ENCODE measurements at places on chromosomes 16 and 17. TPM values are rescaled to one million over a fixed set of nuclear protein-coding genes. Genes with fewer than 3 reads are reported as not detected.

DNAH3 gene
- total RNA-seq, result not detected

GRCh38 chr17:13537871-13538643, 63.7 kb downstream of the HS3ST3A1 start:
- H3K36me3 ChIP-seq, result no peaks in the 10 kb centered on the region
- H3K4me1 ChIP-seq, result no peaks in the 10 kb centered on the region
- no peaks in the 10 kb centered on the region for H3K27me3 ChIP-seq
- no peak overlapping the region for H3K4me3 ChIP-seq
- no peak for DNase-seq

GRCh38 chr16:60729051-60729450, 1307.2 kb downstream of the CDH8 start:
- no peaks in the 10 kb centered on the region for H3K4me1 ChIP-seq
- H3K36me3 ChIP-seq, result no peaks in the 10 kb centered on the region
- H3K27ac ChIP-seq, result no peak overlapping the region
- no peak for DNase-seq

- peaks cover 65% of the 10 kb centered on the region for H3K36me3 ChIP-seq
- no peak overlapping the region for H3K4me3 ChIP-seq
- H3K27me3 ChIP-seq, result no peaks in the 10 kb centered on the region
- no peak overlapping the region for H3K27ac ChIP-seq
- no peak for DNase-seq
Observed at GRCh38 chr17:45264430-45264829, 2.5 kb upstream of the SPATA32 start.

GRCh38 chr16:10558746-10559641, 21.4 kb downstream of the EMP2 start:
- peak overlapping the region; percentile 10 for H3K4me3 ChIP-seq
- peaks cover 71% of the 10 kb centered on the region for H3K4me1 ChIP-seq
- peak overlapping the region; percentile 83 for H3K27ac ChIP-seq
- DNase-seq, result peak; percentile 59

ATP2C2 gene
- not detected for total RNA-seq

ANKRD40CL gene
- total RNA-seq, result 2.8 TPM

DNA sequence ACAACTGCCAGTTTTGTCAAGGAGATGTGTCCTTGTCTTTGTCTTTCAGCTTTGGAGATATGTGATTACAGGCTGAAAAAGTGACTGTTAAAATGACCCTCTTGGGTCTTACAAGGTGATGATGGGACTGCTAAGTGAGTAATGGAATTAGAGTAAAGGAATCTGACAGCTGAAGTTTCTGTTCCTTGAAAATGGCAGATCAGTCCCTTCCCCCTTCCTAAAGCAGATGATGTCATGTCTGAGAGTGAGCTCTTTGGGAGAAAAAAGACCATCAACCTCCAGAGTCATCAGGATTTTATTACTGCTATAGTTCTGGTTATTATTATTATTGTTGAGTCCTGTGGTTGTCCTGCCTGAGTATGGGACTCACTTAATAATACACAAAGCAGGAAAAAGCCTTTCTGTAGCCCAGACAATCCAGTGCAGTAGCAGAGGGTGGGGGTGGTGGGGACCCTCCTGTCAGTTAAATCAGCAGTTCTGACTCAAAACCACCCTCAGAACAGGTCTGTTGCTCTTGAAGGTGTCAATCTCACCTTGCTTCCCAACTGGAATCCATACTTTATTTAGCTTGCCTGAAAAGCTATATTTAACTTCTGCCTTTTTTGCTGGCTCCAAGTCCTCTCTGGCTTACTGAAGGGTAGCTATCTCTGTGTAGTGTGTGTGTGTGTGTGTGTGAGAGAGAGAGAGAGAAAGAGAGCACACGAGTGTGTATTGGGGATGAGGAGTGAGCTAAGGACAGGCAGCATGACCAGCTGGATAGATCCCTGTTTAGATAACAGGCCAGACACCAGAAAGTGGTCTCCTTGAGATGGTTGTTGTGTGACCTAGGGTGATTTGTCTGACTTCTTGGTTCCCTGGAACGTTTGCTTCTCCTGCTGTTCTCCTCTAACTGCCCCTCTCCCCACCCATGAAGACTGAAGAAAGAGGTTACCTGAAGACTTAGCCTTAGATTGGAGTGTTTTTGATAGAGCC, 4.9 kb downstream of the HROB start:
- no peak overlapping the region for H3K27ac ChIP-seq
- peaks cover 10% of the 10 kb centered on the region for H3K4me1 ChIP-seq
- no peak overlapping the region for H3K4me3 ChIP-seq
- DNase-seq, result no peak
- no peaks in the 10 kb centered on the region for H3K27me3 ChIP-seq

UNC45B gene
- total RNA-seq, result 0.45 TPM

DNA sequence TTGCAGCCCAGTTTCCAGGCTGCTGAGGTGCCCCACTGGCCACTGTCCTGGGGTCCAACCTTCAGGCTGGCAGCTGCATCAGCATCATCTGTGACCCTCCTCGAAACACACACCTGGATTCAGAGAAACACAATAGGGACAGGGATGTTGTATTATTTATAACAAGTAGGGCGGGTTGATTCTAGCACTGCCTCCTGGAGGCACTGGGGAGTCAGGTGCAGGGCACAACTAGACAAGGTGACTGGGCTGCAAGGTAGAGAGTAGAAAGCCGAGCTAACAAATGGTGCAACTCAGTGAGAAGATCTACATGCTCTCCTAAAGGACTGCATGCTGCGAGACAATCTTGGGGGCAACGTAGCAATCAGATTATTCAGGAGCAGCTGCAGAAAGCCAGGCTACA, 317.3 kb downstream of the SLC39A11 start:
- no peaks in the 10 kb centered on the region for H3K4me1 ChIP-seq
- peaks cover 12% of the 10 kb centered on the region for H3K36me3 ChIP-seq
- H3K27ac ChIP-seq, result no peak overlapping the region
- H3K27me3 ChIP-seq, result no peaks in the 10 kb centered on the region
- H3K4me3 ChIP-seq, result no peak overlapping the region

- H3K4me1 ChIP-seq, result no peaks in the 10 kb centered on the region
- no peaks in the 10 kb centered on the region for H3K27me3 ChIP-seq
- no peak for DNase-seq
- peaks cover 100% of the 10 kb centered on the region for H3K36me3 ChIP-seq
- H3K4me3 ChIP-seq, result no peak overlapping the region
Observed at GRCh38 chr17:82479602-82480001, 21.1 kb downstream of the NARF start.

GRCh38 chr17:38867179-38867967, 2.5 kb upstream of the LASP1 start:
- peak; percentile 46 for DNase-seq
- peak overlapping the region; percentile 96 for H3K27ac ChIP-seq
- no peaks in the 10 kb centered on the region for H3K36me3 ChIP-seq

GRCh38 chr17:19833914-19834313, 33.8 kb downstream of the ULK2 start:
- no peak for DNase-seq
- no peaks in the 10 kb centered on the region for H3K4me1 ChIP-seq
- no peak overlapping the region for H3K4me3 ChIP-seq
- H3K27ac ChIP-seq, result no peak overlapping the region

- no peaks in the 10 kb centered on the region for H3K36me3 ChIP-seq
- H3K27ac ChIP-seq, result no peak overlapping the region
- H3K27me3 ChIP-seq, result no peaks in the 10 kb centered on the region
Observed at GRCh38 chr16:12350945-12351344, 374.4 kb downstream of the SNX29 start.

UBB gene
- total RNA-seq, result 909 TPM

- H3K27ac ChIP-seq, result no peak overlapping the region
- no peak overlapping the region for H3K4me3 ChIP-seq
- DNase-seq, result no peak
- peaks cover 43% of the 10 kb centered on the region for H3K4me1 ChIP-seq
- no peaks in the 10 kb centered on the region for H3K27me3 ChIP-seq
Observed at GRCh38 chr17:21029515-21029914, 13.3 kb downstream of the USP22 start.

HBA1 gene
- 34.8 TPM for total RNA-seq

GRCh38 chr17:20206068-20206467, 196.9 kb downstream of the SPECC1 start:
- no peak for DNase-seq
- no peak overlapping the region for H3K27ac ChIP-seq
- no peak overlapping the region for H3K4me3 ChIP-seq
- no peaks in the 10 kb centered on the region for H3K4me1 ChIP-seq

All from stomach (tissue), 19 donors.